ENCODE measurements at places on chromosomes 12 and 14. TPM values are rescaled to one million over a fixed set of nuclear protein-coding genes. Genes with fewer than 3 reads are reported as not detected.

Gene CLEC2A
- total RNA-seq: not detected

Gene ZNF385A
- 18.4 TPM for total RNA-seq

Gene RNASE4
- 9.3 TPM for total RNA-seq

Gene PLD4
- total RNA-seq: 0.17 TPM

Gene P2RX7
- not detected for total RNA-seq

Gene HRK
- total RNA-seq: 0.75 TPM

Gene TCTN2
- 13.5 TPM for total RNA-seq

Gene PNP
- 177 TPM for total RNA-seq

Gene RERGL
- not detected for total RNA-seq

Gene KERA
- total RNA-seq: not detected

Gene GPR137C
- not detected for total RNA-seq

Gene CACNA2D4
- total RNA-seq: not detected

Gene SLC25A21
- total RNA-seq: 0.89 TPM

Measured in A549 treated with DMSO at 1 μM for 4 hours (cell line).